ENCODE measurements at places on chromosomes 12 and 14.

- DNase-seq = no peak
These were observed 201.2 kb downstream of the SEC23A start for GRCh38 chr14:38901791-38902190.

DNA sequence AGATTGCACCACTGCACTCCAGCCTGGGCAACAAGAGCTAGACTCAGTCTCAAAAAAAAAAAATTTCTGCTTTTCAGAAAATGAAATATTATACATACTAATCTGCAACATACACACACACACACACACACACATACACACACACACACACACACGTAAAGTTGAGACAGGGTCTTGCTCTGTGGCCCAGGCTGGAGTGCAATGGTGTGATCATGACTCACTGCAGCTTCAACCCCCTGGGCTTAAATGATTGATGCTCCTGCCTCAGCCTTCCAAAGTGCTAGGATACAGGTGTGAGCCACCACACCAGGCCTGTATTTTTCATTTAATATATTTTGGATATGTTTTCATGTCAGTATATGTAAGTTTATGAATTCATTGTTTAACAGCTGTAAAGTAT lies 18.8 kb upstream of the WDR20 start:
- DNase-seq = no peak

- no peak for DNase-seq
These were observed 99.1 kb upstream of the DYNC1H1 start for GRCh38 chr14:101865288-101865687.

- DNase-seq = no peak
These were observed 40.2 kb downstream of the TFCP2 start for GRCh38 chr12:51132693-51133092.

DNA sequence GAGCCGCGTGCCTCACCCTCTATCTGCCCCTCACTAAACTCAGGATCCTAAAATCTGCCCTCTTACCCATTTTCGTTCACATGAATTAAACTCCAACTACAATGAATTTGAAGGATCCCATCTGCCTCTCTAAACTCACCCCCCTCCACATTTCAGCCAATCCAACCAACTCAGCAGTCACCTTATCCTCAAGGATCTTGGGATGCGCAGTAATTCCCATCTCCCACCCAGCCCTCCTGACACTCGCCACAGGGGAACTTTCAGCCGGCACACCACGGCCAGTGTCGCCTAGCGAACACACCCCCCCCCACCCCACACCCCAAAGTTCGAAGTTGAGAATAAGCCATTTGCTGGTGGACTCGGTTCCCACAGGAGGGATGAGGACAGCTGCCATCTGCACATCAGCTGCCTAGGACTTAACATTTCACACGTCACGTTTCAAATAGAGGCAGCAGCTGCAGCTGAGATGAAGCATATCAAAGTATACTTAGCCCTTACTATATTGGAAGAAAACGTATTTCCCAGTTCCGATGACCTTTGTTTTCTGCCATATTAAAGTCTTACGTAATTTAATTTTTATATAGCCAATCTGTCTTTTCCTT lies 8.7 kb upstream of the SELPLG start:
- no peak for DNase-seq

- no peak for DNase-seq
These were observed 9.0 kb downstream of the SLC8B1 start for GRCh38 chr12:113325916-113326315.

DNA sequence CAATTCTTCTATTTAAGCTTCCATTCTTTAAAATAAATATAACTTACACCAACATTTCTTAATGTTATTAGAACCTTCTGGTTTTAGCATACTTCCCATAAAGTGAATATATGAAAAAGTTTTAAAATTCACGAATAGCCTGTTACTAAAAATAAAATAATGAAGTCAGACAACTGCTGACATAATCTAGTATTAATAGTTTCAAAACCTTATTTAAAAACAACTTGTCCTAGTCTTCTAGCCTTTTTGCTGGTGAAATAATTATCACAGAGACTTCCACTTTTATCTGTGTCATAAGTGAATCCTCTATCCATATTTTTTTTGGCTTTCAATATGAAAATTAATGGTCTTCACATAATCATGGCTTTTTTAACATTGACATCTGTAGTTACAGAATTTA lies 93.8 kb upstream of the MON2 start:
- DNase-seq = no peak

DNA sequence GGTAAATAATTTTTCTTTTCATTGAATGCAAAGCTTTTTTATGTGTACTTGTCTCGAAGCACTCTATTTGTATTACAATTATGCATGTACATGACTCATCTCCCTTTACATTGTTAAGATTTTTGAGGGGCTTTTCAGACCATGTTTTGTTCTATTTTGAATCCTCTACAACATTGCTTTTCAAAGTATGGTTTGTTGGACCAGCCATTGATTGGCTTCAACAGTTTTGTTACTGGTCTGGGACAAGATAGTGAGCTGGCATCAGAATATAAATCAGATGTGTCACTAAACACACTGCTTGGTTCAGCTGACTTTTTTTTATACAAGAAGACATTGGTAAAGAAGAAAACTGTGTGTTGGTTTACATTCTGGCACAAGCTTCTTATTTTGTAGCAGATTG lies 122.3 kb downstream of the MON2 start:
- DNase-seq = no peak

DNA sequence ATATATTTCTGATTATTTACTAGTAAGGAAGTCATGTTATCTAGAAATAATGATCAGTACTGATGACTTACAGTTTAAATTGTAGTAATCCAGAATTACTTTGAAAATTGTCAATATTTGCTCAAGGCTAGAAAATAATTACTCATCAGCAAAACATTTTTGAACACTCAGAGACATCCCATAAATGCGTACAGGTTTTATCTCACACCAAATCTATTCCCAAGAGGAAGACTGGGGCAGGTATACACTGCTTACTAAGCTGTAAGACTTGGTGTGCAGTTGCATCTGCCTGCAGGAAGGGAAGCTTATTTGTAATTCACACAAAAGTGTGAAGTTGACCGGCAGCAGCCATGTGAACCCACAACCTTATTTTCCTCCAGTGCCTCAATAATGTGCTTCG lies 146.4 kb downstream of the CCER1 start:
- DNase-seq = no peak

DNA sequence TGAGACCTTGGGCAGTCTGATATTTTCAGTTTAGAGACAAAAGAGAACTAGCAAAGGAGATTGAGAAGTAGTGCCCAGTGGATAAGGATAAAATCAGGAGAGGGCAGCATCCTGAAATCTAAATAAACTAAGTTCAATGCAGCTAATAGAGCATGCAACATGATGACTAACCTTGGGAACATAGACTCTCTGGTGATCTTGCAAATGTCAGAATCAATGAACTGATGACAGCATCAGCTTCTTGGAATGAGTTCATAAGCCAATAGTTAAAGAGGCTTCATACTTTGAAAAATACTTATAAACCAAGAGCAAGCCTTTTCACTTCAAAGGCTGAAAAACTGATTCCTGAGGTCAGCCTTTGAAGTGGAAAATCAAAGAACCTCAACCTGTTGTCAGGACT lies 8.2 kb downstream of the TAS2R19 start:
- DNase-seq = no peak

DNA sequence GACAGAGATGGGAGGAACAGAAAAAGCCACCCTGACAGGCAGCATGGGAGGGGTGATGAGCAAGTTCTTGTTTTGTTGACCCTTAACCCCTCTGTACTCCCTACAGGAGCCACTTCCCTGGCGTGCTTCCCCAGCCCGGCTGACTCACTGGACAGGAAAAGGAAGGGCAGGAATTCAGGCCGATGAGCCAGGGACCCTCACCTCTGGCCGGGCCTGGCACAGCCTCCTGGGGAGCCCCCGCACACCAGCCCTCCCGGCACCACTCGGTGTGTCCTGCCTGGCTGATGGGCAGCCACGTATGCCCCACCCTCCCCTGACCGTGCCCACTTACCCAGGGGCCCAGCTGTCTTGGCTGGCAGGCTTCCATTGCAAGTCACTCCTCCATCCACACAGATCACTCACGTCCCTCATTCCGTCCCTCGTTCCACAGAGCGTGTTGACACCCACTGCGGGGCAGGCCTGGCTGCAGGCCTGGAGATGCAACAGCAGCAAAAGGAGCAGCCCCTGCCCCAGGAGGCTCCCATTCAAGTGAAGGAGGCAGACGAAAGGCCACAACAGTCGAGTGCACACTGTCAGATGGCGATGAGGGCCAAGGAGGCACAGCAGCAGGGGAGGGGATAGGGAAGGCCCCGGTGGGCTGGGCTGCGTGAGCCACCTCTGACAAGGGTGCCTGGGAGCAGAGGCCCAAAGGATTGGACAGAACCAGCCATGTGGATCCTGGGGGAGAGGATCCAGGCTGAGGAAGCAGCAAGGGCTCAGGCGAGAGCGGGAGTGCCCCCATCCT lies 19.7 kb upstream of the CD9 start:
- DNase-seq = no peak

DNA sequence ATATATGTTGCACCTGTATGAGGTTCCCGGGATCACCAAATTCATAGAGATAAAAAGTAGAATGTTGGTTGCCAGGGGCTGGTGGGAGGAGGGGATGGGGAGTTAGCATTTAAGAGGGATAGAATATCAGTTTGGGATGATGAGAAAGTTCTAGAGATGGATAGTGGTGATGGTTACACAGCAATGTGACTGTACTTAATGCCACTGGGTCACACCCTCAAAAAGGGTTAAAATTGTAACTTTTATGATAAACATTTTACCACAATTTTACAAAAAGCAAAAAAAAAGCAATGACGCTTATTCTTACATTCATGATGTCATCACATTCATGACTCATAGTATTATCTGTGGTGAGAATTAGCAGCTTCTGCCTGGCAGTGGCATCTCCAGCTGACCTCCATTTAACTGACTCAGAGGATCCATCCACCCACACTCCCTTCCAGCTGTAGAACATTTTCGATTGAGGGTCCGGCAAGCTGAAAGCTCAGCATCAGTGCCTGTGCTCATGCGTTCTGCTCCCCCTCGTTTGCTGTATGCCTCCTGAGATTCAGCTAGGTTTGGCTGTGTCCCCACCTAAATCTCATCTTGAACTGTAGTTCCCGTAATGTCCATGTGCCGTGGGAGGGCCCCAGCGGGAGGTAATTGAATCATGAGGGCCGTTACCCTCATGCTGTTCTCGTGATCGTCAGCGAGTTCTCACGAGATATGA lies 64.8 kb upstream of the TMEM260 start:
- DNase-seq = no peak

DNA sequence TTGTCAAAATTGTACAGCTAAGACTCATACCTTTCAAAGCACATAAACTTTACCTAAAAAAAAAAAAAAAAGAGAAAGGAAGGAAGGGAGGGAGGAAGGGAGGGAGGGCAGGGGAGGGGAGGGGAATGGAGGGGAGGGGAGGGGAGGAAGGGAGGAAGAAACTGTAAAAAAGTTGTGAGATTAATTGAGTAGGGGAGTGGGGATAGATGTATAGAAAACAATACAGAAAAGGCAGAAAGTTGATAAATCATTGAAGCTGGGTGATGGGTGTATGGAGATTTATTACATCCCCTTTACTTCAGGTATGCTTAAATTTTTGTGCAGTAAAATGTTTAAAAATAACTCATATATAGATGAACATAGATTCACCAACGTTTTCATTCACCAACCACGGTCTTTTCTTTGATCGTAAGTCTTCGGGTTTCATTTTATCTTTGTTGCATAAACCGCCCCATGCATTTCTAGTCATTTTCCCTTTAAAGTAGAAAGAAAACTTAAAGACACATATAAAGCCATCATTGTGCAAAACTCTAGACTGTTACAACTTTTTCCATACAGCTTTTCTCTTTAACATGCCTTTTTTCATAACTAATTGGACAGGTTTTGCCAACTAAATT lies 191.2 kb upstream of the KRR1 start:
- no peak for DNase-seq

DNA sequence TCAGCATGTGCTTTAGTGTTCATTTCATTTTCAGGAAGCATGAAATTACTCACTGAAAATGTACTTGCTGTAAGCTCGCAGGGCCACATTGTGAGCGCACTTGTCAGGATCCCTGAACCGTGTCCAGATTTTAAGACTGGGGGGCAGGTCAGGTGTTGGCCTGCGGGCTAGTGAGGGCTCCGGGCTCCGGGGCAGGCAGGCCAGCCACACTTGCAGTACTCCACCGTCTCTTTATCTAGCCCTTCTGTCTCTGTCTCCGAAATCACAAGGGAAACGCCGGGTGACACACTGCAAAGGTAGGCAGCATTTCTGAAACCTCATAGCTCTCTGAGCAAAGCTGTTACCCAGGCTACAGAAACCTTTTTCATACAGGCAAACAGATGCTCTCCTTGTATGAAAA lies 98.7 kb downstream of the EML1 start:
- no peak for DNase-seq

- DNase-seq = no peak
These were observed 433.5 kb downstream of the DAD1 start for GRCh38 chr14:22155571-22155970.

DNA sequence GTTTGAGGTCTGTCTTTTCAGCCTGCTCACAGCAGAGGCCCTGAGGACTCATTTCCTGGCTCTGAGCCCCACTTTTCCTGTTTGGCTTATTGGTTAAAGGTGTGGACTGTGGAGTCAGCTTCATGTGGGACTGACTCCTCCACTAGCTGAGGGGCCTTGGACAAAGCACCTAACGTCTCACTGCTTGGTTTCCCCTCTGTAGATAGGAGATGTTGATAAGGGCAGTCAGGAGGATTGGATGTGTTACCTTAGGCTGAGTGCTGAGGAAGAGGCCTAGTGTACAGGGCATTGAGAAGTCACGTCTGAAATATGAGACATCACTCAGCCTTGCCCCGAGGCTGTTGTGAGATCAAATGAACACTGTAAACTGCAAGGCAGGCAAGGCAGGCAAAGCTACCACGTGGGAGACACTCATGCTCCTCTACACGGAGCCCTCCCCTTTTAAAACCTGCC lies 27.1 kb upstream of the TCL1A start:
- DNase-seq = no peak

- DNase-seq = no peak
These were observed 21.0 kb upstream of the SNX6 start for GRCh38 chr14:34650786-34651584.

DNA sequence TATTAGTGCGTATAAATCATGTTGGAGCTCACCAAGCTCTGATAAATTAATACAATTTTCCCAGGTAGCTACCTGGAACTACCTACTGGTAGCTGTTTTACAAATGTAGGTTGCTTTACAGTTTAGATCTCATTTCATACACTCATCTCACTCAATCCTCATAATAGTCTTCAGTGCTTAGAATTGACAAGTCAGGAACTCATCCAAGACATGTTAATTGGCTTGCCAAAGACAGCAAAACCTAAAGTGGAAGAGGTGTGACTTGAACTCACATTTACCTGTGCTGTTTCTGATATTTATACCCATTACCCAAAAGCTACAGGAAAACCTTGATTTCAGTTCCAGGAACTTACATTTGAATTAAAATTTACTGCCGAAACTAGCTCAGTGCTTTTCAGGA lies 296.7 kb downstream of the DIO2 start:
- DNase-seq = no peak

DNA sequence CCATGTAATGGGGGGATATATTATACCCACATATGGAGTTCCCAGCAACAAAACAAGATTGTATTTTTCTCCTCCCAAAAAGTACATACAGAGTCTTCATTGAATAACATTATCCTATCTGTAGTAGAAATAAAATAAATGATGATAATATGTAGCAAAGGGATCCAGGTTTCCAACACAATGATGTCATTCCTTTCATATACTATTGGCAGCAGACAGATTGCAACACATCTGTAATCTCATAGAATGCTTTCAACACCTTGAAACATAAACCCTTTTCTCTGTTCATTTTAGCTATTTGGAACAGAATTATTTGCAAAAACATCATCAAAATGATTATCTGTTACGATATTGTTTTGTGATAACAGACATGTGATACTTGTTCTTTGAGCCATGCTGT lies 317.6 kb downstream of the DPF3 start:
- DNase-seq = no peak

- no peak for DNase-seq
These were observed 40.5 kb upstream of the MON2 start for GRCh38 chr12:62426089-62426488.

All from activated CD4-positive, CD25-positive, alpha-beta regulatory T cell treated with anti-CD3 and anti-CD28 coated beads, Interleukin-2, amount 50 U/mL, for 72 hours (primary cell).